Suppressor macrophage treated with lipopolysaccharide for 4 hours (primary cell): ENCODE measurements at places on chromosomes 6 and 20.
A peak's percentile ranks its signal among the peaks of the same experiment; 100 is the strongest.

DNA sequence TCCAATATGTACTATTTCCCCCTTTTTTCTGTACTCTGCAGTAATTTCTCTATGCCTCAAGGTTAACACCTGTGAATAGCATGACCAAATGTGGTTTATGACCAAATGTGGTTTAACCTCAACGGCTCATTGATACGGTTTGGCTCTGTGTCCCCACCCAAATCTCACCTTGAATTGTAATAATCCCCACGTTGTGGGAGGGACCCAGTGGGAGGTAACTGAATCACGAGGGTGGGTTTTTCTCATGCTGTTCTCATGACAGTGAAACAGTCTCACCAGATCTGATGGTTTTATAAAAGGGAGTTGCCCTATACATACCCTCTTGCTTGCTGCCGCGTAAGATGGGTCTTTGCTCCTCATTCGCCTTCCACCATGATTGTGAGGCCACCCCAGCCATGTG is 18.7 kb downstream of the DEK start:
- DNase-seq, result no peak

DNA sequence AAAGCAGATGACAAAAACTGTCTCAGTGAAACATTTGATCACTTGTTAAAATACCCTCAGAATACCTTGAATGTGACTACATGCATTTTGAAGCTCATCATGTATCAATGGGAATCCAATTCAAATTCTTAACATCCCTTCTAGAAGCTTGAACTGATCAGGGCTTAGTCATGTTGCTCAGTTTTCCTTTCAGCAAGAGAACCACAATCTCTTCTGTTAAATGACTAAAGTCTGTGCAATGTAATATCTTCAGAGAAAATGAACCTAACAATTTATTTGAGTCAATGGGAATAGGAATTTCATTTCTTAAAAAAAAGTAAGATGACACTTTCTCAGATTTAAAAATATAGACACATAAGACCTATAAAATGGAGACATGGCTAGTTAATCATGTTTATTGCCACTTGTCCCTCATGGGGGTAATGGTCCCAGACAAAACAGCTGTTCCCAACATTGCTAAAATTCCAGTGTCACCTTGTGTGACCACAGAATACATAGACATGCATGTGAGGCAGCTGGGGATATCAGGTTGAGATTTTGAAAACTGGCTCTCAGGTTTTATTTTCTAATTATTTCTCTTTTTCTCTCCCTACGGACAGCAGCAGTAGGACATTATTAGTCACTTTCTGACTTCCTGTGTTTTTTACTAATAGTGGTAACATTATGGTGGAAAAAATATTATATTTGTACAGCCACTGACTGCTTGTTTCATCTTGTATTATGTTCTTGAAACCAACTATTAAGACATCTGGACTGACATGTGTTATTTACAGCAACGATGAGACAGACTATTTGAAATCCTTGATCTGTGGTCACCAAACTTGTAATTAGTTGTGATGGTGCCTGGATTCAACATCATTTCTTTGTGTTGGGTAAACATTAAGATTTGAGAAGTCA is 192.5 kb downstream of the COL9A1 start:
- no peak for DNase-seq

- DNase-seq, result no peak
These were observed 3.0 kb downstream of the TCEA2 start for GRCh38 chr20:64065974-64066343.

GRCh38 chr20:46552460-46553420 is 2.3 kb upstream of the OCSTAMP start:
- peak; percentile 86 for DNase-seq
